ENCODE measurements at places on chromosomes 11 and 22.

GRCh38 chr11:20933086-20933485, 263.7 kb downstream of the NELL1 start:
- no peak for DNase-seq

DNA sequence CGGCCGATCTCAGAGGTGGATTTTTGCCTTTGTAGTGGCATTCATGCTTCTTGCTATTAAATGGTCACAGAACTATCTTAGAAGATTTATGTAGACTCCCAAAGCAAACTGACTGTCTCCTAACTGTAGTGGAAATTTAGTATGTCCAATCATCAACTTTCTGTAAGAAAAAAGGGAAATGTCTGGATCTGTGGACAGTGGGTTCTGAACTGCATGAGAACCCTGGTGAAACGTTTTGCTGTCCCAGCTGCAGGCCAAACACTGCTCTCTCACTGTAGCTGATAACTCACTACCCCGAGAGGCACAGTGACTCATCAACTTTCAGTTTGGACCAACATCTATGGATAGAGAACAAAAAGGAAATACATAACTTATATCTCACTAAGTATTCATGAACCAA, 387.1 kb downstream of the SOX6 start:
- no peak for DNase-seq

GRCh38 chr11:6995703-6996102, 24.4 kb downstream of the ZNF214 start:
- no peak for DNase-seq

DNA sequence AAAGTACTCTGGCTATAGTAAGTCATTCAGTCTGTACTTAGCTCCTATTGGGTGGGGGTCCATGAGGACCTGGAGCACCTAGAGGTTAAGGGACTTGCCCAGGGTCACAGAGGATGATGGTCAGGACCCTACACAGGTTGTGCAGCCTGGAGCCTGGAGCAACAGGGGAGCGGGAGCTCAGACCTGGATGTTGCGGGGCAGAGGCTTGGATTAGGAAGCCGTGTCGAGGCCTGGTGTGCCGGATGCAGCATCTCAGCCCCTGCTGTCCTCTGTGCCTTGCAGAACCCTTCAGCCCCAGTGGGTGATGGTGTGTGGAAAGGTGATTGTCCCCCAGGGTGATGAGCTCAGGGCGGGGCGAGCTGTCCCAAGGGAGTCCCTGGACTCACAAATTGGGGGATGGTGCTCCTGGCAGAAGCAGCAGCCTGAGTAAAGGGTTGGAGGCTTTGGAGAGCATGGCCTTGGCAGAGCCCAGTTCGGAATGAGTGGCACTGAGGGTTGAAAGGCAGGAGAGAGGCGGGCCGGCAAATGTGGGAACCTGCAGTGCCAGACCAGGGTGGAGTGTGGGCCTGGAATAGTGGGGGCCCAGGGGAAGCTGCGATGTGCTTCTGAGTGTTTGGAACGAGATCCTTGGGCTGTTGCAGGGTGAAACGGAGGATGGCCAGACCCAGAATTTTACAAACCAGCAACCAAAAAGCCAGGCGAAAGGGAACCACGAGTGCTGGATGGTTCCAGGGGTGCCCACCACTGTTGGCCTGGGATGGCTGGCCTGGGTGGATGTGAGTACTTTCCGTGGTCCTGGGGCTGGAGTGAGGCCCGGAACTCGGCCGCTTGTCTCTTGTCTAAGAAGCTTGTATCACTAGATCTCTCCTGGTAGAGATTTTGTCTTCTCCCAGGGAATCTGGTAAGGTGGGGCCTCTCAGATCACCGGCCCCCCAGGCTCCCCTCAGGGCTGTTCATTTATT, 2.9 kb downstream of the TPCN2 start:
- no peak for DNase-seq

DNA sequence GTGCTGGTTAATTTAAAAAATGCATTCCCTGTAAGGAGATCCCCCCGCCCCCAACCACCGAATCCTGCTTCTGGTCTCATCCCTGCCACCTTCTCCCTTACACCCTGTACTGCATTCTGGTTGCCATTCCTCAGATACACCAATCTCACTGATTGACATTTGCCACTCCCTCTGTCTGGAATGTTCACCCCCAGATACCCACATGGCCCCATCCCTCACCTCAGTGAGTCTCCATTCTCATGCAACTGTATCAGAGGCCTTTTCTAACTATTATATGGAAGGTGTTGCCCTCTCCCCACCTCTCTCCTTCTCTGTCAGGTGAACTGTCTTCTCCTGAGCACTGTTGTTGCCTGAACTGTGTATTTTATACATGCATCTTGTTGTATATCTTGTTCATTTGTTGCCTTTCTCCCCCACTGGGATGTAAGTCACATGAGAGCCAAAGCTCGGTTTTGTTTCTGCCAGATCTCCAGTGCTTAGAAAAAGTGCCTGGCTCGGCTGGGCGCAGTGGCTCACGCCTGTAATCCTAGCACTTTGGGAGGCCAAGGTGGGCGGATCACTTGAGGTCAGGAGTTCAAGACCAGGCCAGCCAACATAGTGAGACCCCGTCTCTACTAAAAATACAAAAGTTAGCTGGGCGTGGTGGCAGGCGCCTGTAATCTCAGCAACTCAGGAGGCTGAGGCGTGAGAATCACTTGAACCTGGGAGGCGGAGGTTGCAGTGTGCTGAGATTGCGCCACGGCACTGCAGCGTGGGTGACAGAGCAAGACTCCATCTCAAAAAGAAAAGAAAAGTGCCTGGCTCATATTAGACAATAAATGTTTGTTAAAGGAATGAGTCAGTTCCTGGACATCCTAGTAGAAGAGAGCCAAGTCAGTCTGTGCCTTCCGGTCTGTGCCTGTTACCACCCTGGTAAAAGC, 61.0 kb downstream of the TNRC6B start:
- DNase-seq = no peak

DNA sequence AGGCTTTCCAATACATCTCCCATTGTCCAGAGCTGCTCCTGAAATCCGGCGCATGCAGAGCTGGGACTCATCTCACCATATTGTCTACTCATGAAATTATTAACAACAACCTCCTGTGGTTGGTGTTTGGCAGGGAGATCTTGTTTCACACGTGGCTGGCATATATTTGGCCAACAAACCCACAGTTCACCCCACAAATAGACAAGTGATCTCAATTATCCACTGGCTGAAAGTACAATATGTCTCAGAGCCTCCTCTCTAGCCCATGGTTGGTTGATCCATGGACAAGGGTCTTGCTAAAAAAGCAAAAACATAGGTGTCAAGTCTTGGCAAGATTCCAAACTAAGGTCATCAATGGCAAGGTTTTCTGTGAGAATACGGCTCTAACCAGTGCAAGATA, 386.9 kb downstream of the ETS1 start:
- no peak for DNase-seq

GRCh38 chr11:6497069-6497839, at the start of gene DNHD1:
Gene DNHD1 (plus strand): TSS chr11:6497280. CDS start chr11:6498216, 936 bp downstream.
- DNase-seq = no peak

DNA sequence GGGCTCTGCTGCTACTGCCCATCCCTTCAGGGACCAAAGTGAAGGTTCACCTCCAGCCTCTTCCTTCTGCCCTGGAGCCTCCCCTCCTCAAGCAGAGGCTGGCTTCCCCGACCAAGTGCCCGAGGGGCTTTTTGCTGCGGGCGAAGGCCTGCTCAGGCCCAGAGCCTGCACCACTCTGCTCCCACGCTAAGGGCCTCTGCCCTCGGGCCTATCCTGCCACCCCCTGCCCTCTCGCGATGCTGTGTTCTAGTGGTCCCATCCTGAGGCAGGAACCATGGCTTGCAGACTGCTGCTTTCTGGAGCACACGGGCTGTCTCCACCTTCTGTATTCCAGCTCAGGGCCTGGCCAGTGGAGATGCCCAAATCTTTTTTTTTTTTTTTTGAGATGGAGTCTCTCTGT, 8.9 kb upstream of the TNFRSF13C start:
- no peak for DNase-seq

GRCh38 chr11:40722179-40722795, 737.2 kb downstream of the LRRC4C start:
- no peak for DNase-seq

DNA sequence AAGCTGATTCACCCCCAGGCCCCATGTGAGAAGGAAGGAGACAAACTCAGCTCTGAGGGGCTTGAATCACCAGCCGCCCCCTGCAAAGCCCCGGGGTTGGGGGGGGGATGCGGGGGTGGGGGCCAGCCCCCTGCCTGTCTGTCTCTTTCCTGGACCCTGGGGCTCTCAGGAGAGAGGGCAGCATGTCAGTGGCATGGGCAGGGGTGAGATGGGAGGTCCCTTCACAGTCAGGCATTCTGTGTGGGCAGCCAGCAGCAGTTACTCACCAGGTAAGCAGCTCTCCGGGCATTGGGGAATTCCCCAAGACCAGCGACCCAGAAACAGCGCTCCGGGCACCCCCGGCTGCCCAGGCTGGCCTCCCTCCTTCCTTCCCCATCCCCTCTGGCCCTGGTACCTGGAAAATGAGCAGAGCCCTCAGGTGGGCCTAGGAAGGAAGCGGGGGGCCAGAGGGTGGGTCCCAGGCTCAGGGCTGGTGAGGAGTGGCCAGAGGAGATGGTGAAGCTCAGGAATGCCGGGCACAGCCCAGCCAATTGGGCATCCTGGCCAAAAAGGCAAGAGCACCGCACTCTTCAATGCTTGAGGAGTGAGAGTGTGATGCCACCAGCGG, 4.2 kb upstream of the LIF start:
- no peak for DNase-seq

DNA sequence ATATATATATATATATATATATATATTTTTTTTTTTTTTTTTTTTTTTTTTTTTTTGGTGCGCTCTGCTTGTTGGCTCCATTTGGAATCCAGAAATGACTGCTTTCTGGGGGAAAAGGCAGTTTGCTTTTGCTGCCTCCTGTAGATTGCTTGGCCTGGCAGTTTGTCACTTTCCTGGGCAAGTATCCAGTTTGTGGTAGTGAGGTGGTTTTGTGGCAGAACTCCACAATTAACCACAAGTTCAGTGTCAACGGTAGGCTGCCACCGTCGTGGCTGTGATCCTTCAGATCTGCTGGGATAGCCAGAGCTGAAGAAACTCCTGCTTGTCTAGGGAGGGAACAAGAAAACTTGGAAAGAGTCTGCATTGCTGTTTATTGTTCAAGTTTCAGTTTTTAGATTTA, 5.0 kb upstream of the PDE3B start:
- DNase-seq = no peak
